ENCODE measurements at places on chromosomes 11 and 22.
A peak's percentile ranks its signal among the peaks of the same experiment; 100 is the strongest.

DNA sequence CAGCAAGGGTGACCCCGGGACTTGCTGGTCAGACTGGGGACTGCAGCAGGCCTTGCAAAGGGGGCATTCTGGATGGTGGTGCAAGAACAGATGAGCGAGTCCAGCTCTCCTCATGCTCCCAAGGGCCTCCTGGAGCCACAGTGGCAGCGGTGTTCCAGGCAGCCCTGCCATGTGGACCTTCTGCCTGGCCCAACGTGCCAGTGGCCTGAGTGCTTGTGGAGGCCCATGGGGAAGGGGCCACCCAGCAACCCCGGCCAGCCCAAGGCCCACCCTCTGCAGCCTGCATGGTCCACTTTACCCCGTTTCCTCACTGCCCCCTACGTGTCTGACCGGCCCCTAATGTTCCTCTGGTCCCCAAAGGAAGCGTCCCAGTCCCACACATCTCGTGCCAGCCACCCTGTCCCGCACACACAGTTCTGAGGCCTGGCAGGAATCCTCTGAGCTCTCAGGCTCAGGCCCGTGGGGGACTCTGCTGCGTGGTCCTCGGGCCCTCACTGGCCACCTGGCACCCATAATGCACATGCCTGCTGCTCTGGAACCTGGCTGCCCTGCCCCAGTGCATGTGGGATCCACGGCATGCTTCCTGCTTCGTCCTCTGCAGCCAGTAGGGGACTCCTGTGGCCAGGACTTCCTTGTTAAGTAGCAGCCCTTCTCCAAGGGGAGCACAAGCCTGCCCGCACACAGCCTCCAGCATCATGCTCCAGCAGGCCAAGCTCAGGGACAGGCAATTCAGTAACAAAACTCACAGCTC, 85.5 kb downstream of the DGCR2 start:
- DNase-seq: no peak

GRCh38 chr11:35459489-35459888, 40.1 kb upstream of the SLC1A2 start:
- DNase-seq: no peak

GRCh38 chr11:124467381-124467927, 22.0 kb upstream of the OR8B8 start:
- no peak for DNase-seq

DNA sequence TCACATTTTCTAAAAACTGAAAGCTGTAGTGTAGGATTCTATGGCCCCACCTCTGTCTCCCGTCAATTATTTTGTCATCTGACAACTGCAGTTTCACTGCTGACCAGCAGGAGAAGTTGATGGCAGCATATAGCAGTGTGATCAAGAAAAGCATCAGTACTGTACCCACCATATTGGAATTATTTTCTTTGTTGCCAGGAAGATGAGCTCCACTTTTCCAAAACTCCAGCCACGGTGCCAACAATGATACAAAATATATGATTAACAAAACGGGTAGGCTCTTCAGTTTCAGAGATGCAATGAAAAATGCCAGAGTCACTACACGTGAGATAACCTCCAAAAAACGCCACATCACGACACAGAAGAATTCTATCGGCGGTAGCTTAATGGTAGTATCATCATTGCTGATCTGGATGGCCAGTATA, 41.3 kb downstream of the XKR3 start:
- DNase-seq: no peak

GRCh38 chr11:119106564-119107537, at the start of gene C2CD2L:
TSS of gene C2CD2L (plus strand) at chr11:119107344. CDS start at chr11:119107742, 398 bp downstream.
- DNase-seq: peak; percentile 70
